ENCODE measurements at places on chromosomes 16 and 17. TPM values are rescaled to one million over a fixed set of nuclear protein-coding genes. Genes with fewer than 3 reads are reported as not detected.

GRCh38 chr16:57590654-57591085, 37.8 kb upstream of the ADGRG1 start:
- peak; percentile 42 for DNase-seq

Gene NHERF1
- 138 TPM for total RNA-seq

Gene NLE1
- total RNA-seq, result 34.5 TPM

GRCh38 chr17:1956134-1956533, 69.0 kb downstream of the RTN4RL1 start:
- no peak for DNase-seq

Gene SKAP1
- not detected for total RNA-seq

- DNase-seq, result no peak
These were observed 11.7 kb downstream of the CANT1 start for GRCh38 chr17:78997881-78998280.

Gene C1QL1
- 0.11 TPM for total RNA-seq

DNA sequence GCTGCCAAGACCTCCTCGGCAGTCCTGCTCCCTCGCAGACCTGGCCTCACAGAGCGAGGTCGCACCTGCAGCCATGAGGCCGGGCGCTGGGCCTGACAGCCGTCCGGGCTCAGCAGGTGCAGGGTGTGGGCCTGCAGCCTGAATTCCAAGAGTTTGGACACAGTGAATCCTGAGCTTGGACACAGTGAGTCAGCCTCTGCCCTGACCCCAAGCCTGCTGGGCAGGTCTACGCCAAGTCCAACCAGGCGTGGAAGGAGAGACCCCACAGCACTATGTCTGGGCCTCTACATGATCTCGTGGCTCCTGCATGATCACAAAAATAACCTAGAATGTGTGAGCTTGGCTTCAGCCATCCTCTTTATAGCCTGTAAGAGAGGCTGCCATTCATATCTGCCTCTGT, 121.0 kb downstream of the C16orf95 start:
- no peak for DNase-seq

Gene CACNA1H
- 0.40 TPM for total RNA-seq

DNA sequence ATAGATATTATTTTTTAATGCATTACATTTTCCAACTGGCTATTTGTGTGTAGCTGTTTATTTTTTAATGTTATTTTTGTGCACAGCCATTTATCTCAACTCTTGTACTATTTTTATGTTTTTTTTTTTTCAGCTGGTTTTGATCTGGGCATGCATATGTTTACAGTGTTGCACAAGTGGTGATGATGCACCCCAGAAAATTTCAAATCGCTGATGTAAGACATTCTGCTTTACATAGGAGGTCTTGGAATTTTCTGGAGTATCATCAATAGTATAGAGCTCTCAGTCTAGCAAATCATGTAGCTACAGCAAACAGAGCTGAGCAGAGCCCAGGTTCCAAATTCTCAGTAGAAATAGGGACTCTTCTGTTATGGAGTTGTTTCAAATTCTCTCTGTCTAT, 30.2 kb downstream of the CACNG5 start:
- no peak for DNase-seq

DNA sequence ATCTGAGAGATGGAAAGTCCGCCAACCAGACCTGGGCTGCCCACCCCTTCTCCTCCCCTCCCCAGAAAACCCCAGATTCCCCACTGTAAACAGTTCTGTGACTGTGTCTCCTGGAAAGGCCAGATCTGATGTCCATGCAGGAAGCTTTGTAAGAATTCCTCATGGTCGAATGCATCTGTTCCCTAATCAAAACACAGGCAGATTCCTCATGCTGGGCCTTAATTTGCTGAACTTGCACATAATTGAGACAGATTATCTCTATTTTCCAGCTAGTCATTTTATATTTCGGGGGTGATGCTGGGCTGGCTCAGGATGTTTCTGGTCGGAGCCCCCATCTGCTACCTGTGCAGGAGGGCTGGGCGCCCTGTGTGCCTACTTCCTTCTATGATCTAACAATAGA, 233.6 kb upstream of the ASIC2 start:
- DNase-seq, result no peak

- DNase-seq, result no peak
These were observed 787 bp downstream of the ZFPM1 start for GRCh38 chr16:88453611-88454522.

DNA sequence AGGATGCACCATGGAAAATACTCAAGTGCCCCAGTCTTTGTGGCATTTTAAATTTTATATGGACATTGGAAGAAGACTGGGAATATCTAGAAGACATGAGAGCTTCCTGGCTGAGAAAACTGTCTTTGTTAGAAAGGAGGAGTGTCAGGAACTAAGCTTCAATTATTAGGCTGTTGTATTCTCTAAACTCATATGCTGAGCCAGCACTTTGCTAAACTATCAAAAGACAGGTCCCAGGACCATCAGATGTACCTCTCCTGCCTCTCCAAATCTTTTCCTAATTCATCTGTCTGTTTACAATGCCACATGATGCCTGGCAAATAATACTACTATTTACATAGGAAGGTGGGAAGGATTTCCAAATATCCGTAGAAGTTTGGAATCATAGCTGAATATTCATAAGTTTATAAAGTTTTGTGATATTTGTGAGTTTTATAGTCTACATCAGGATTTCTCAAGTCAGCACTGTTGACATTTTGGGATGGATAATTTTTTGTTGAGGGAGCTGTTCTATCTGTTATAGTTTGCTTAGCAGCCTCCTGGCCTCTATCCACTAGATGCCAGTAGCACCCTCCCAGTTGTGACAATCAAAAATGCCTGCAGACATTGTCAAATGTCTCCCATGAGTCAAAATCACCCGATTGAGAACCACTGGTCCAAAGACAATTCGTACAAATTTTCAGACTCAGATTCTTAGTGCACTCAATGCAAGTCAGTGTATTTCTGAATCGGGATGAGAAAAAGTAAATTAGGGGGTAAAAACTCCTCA, 61.2 kb upstream of the NETO2 start:
- DNase-seq, result no peak

GRCh38 chr16:77874347-77874746, 86.0 kb downstream of the VAT1L start:
- no peak for DNase-seq

DNA sequence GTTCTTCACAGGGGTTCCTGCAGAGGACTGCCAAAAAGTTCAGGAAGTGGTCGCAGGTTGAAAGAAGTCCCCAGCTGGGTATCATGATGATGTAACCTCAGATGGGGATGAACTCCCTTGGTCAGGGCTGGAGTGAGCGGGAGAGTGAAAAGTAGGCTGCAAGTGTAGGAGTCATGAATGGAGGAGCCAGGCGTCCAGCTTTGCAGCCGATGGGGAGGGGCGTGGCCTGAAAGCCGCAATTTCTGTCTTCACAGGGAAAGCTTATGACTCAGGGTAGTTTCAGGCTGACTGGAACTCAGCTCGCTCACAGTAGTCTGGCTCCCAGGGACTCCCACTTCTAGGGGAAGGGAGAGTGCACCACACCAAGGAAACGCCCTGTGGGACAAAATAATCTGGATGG, 70.0 kb upstream of the HS3ST3A1 start:
- DNase-seq, result no peak

Gene TRPV3
- total RNA-seq, result 0.46 TPM

GRCh38 chr17:50129353-50129727, 620 bp downstream of the SAMD14 start:
- DNase-seq, result no peak

DNA sequence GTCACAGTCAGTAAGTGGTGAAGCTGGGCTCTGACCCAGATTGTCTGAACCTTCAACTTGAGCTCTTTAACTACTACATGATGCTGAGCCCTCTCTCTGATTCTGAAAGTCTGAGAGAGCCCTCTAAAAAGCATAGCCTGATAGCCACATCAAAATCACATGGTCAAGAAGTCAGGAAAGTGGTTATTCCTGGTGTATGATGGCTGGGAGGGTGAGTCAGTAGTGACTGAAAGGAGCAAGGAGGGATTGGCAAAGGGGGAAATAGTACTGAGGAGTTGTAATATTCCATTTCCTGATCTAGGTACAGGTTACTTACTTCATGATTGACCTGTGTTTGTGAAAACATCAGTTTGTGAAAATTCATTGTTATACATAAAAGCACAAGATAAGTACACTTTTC, 89.1 kb downstream of the SSH2 start:
- no peak for DNase-seq

- no peak for DNase-seq
These were observed 115.7 kb downstream of the MRM1 start for GRCh38 chr17:36717088-36717487.

- DNase-seq, result no peak
These were observed 2270.8 kb downstream of the TP53TG3F start for GRCh38 chr16:35730251-35730650.

GRCh38 chr17:66430846-66431795, 128.7 kb downstream of the PRKCA start:
- no peak for DNase-seq

GRCh38 chr16:87789437-87790291, 23.9 kb upstream of the KLHDC4 start:
- DNase-seq, result peak; percentile 95

Gene MYH11
- not detected for total RNA-seq

DNA sequence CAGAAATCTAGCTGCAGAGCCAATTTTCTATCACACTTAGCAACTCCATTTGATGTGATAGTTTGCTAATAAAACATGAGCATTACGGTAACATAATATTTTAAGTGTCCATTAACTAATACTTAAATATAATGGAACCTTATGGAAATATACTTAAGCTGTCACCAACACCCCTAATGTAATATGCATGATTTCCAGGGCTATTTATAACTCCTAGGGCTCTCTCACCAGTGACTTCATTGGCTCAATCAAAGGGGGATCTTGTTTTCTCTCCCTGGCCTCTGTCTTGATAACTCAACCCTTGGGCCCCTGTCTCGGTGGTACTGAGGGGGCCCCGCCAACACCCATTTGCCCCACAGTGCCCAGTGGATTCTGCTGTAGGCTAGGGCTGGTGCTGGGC, 170.4 kb downstream of the SALL1 start:
- DNase-seq, result no peak

- DNase-seq, result no peak
These were observed 116.1 kb downstream of the C16orf95 start for GRCh38 chr16:87201052-87201451.

DNA sequence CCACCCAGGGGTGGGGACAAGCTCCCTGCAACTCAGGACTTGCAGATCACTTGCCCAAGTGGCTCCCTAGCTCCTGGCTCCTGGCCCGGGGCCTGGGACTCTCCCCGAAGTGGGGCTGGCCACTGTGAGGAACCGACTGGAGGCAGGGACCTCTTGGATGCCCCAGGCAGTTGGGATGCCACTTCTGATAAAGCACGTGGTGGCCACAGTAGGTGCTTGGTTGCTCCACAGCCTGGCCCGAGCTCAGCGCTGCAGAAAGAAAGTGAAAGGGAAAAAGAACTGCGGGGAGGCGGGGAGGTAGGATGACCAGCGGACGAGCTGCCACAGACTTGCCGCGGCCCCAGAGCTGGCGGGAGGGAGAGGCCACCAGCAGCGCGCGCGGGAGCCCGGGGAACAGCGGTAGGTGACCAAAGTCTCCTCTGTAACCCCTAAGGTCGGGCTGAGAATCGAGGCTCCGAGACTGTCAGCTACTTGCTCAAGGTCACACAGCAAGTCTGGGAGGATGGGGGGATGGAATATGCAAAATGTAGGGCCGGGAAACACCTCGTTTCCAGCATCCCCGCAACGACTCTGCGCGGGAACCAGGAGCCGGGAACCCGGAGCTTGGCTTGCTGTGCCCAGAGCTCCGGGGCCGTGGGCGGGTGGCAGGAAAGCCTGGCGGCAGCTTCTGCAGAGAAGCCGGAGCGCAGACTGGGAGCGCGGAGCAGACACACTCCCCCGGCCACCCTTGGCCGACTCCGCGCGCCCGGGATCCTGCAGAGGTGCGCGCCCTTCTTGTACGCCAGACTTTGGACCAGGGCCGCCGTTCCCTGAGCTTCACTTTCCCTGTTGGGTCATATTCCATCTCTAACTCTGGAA, 1.9 kb downstream of the CIITA start:
- no peak for DNase-seq

DNA sequence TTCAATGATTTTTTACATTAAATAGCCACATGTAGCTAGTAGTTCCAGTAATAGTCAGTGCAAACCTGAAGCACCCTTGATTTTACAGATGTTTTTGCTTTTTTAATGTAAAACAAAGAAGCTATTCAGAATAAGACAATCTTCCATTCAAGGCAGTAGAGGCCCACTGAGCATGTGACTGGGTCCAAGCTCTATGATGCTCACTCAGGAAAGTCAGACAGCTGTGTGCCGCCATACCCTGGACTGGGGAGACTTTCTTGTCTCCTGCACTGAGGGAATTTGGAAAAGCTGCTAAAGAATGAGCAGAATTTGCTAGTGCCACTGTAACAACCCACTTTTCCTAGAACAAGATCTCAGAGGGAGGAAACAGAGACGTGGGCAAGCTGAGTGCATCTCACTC, 11.5 kb downstream of the CENPN start:
- no peak for DNase-seq

- DNase-seq, result peak; percentile 23
These were observed 227.6 kb upstream of the ASIC2 start for GRCh38 chr17:33520426-33521330.

GRCh38 chr17:17911001-17911613, 61.1 kb downstream of the TOM1L2 start:
- no peak for DNase-seq

- no peak for DNase-seq
These were observed 35.4 kb upstream of the USP22 start for GRCh38 chr17:21078016-21078780.
